ENCODE measurements at places on chromosomes 11 and 22.
A peak's percentile ranks its signal among the peaks of the same experiment; 100 is the strongest.

DNA sequence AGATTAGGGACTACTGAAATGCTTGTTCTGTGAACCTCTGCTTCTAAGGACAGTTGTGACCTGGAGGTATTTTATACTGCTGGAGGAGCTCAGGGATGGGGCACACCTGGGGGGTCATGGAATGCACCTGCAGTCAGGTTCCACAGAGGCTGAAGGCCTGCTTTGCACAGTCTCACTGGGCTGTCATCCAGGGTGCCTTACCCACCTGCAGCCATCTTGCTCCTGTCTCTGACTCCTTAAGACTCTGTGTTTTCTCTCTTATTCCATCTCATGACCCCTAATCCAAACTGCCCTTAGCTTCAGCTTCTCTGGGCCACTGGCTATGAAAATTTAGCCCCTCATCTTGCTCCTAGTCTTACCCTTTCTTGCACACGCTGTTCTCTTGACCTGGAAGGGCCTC lies 127.0 kb upstream of the SNX19 start:
- DNase-seq, result no peak

GRCh38 chr11:102546427-102546826 lies 15.9 kb upstream of the MMP7 start:
- DNase-seq, result no peak

- DNase-seq, result no peak
These were observed 555.3 kb downstream of the MIAT start for GRCh38 chr22:27212617-27213177.

GRCh38 chr11:99568808-99569207 lies 548.1 kb downstream of the CNTN5 start:
- no peak for DNase-seq

DNA sequence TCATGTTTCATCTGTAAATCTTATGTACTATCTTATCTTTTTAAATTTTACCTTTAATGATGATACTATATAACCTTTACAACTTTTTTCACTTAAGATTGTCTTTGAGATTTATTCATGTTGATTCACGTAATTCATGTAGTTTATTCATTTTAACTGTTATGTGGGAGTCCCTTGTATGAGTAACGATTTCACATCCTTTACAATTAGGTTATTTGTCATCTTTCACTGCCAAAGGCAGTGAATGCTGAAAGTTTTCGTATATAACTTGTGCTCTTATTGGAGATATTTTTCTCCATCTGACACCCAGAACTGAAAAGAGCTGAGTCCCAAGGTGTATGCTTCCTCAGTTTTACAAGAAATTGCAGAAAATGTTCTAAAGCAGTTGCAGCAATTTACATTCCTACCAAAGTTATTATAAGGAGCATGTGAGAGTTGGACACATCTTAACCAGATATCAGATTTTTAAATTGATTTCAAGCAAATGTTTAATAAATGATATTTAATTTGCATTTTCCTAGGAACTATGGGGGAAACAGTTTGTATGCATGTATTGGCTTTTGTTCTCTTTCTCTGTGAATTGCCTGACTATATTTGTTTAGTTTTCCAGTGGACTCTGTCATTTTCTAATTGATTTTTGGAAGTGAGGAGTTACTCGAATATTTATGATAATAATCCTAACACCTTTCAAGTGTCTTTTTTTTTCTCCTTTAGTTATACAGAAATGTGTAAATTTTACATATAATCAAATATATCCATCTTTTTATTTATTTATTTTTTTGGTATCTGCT lies 6.4 kb downstream of the ARL14EP start:
- peak; percentile 34 for DNase-seq

DNA sequence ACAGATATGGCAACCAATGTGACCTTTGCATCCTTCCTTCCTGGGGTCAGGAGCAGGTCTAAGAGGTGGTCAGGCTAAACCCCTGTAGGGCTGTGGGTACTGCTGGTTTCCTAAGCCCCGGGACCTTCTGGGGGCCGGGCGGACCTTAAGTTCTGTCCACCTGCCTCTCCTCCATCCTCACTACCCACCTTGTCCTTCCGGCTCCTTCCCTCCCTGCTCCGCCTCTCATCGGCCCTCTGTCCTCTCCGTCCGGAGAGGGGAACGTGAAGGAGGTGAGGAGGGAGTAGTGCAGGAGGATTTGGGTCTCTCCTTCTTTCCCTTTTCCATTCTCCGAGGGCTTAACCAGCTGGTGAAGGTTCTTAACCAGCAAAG lies 28.3 kb upstream of the PARVB start:
- DNase-seq, result no peak

GRCh38 chr22:38724926-38725571 lies 19.3 kb downstream of the GTPBP1 start:
- DNase-seq, result no peak

DNA sequence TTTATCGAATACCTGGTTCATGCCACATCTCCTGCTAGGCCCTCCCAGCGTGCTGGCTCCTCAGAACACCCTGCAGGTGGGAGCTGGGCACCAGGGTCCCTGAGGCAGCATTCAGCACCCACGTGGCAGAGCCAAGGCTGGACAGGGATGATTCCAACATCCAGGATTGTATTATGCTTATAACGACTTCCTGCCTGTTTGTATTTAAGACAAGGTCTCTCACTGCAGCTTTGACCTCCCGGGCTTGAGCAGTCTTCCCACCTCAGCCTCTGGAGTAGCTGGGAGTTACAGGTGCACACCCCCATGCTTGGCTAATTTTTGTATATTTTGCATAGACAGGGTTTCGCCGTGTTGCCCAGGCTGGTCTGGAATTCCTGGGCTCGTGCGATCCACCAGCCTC lies 64.7 kb upstream of the WNT7B start:
- DNase-seq, result no peak

DNA sequence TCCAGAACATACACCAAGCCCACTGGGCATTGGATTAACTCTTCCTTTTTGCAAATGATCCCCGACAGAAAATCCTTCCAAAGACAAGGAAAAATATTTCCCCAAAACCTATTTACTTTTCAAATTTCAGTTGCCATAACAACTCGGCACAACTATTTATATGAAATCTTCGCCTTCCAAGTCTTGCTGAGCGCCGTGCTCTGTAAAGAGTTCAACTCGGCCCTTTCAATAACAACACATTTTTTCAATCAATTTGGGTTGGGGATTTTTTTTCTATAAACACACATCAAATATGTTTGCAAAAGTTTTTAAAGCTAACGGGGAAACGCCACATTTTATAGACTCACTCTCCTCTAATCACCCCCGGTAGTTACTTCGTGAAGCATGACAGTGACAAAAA lies 333.8 kb downstream of the MN1 start:
- no peak for DNase-seq

DNA sequence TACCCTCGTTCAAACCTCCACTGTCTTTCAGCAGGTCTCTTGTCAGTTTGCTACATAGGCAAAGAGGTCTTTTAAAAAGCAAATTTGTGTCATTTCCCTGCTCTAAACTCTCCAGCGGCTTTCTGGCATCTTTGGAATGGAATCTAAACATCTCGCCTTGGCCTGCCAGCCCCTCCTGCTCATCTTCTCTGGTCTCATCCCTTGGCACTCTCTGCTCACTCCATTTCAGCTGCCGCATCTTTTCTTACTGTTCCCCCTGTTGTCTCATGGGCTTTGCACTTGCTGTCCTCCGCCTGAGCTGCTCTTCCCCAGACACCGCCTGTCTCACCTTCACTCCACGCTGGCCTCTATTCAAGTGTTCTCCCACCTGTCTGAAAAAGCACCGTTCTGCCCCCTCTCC lies 46.6 kb downstream of the BMAL1 start:
- no peak for DNase-seq

DNA sequence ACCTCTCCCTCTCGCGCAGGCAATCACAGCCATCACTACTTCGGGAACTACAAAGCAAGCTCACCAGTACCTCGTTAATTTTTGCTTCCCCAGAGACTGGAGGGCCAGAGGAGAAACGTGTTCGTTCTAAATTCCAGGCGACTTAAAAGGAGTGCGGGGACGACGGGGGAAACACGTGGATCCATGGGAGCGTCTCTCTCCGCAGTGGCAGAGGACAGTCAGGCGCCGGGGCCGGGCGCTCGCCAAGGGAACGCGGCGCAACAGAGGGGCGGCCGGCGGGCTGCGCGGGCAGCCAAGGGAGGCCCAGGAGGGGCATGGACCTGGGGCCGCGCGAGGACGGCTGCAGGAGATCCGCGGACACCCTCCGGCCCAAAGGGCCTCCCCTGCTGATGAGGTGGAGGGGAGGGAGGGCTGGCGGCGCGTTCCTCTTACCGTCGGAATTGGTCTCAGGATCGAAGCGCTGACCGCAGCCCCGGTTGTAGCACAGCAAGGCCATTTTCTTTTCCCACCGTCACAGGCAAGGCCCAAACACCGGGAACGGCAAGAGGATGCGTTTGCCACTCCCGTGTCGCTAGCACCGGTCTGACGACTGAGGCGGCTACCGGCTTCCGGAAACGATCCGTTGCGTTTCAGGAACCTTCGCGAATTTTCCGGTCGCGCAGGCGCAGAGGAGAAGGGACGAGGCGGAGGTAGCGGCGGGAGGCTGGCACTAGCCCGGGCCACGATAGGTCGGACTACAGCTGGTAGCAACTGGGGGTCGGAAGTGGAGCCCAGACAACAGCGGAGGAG lies at the start of gene CHORDC1:
Gene CHORDC1, minus strand, starts transcription at position 591 of the 789 bp plus-strand sequence. Its CDS starts 95 bp downstream, at position 496.
- peak; percentile 88 for DNase-seq

DNA sequence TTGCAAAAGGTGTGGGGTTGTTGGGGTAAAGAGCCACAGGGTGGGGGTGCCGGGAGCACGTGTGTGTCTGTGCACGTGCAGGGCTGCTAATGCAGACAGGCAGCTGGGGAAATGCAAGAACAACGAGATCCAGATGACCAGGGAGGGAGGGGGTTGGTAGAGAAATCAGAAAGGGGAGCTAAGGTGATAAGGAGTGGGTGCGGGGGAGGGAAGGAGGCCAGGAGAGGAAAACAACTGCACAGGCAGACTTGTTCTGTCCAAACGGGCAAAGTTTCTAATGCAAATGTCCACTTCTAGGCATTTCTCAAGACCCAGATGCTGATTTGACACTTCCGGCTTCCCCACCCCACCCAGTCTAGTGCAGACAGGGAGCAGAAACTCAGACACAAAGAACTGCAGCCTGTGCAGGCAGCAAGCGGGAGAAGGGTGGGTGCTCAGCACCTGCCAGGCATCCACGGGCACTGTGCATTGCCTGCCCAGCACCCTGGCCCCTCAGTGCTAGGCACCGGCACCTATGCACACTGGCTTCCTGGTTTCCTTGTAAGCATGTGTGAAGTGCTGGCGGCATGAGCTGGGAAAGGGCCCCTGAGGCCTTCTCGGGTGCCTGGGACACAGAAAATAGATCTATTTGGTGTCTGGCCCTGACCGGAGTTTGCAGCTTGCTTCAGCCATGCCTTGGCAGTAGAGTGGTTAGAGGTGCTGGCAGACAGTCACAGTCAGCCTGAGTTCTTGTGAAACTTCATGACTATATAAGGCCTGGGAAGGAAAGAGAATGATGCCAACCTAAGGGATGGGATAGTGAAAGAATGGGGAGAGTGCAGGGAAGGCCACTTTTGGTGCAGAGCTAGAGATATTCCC lies 220.1 kb upstream of the SORL1-AS1 start:
- no peak for DNase-seq

GRCh38 chr22:37146051-37146385 lies 3.7 kb downstream of the IL2RB start:
- no peak for DNase-seq

DNA sequence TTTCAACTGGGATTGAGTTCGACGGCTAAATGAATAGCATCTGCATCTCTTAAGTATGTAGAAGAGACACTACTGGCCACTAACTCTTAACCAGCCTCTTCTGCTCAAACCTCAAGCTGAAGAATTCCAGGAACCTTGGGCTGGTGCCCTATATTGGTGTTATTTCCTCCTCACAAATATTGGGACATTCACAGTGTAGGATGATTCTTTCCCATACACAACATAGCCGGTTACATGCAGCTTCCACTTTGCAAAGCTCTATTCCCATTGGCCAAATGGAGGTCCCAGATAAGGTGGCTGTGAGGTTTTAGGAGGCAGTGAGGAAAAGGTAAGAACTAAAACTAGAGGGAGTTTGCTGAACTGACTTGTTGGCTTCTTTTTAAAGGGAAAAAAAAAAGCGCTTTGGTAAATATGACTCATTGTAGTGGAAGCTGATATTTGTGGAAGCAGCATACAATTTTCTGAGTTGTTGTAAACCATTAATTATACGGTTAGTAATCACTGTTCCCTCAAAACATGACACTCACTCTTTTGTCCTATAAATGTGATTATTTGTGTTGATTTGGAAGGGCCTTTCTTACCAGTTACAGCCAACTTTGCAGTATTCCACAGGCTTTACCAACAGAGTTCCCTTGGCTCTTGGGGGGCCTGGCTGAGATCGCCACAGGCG lies 17.6 kb downstream of the C22orf31 start:
- no peak for DNase-seq

DNA sequence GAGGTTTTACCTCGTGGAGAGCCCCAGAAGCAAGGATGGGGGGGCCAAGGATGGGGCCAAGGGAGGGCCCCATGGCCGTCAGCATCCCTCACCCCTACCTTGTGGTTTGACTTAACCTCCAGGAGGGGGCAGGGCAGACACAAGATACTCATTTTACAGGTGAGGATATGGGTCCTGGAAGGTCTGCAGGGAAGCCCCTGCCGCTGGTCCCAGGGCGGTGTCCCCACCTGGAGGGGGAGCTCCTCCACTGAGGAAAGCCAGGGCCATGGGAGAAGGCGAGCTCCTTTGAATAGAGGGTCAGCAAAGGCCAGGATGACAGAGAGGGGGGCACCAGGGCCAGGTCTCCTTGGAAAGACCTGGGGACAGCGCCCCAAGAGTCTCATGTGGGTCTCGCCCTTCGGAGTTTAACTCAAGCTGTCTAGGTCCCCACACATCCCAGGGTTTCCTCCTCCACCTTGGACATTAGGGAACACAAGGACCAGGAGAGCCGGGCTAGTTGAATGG lies 5.9 kb upstream of the ADORA2A start:
- no peak for DNase-seq

GRCh38 chr11:64148917-64149617 lies 16.8 kb downstream of the MACROD1 start:
- DNase-seq, result no peak

DNA sequence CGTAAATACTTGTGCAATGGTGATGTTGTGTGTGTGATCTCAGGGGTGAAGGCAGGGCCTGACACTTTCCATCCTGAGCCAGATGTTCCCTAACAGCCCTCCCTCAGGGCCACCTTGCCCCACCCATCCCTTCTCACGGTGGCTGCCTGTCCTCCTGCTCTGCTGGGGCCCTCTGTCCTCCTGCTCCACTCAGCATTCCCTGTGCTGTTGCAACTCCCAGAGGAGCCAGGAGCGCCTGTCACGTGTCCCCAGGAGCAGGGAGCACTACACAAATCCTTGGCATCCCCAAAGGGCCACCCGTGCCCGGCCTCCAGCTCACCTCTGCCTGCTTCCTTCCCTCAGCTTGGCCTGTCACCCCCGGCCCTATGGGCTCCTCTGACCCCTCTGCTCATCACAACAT lies 10.2 kb upstream of the CSNK1E start:
- no peak for DNase-seq

DNA sequence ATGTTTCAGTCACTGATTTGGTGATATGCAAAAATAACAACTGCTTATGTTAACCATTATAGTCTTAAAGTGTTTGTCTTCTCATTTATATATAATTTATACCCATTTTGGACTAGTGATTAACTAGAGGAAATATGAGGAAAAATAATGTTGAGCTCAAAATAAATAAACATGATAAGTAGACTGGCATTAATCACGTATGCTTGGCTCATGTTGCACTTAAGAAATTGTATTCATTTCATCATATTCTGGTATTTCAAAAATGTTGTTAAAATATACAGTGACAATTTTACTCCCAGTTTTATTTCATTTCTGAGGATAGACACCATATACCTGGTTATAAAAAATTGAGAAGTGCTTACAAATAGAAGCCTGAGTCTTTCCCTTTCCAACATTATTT lies 3.8 kb upstream of the OR10D3 start:
- no peak for DNase-seq

Measured in T-helper 2 cell (primary cell).